Brain pericyte (primary cell): ENCODE measurements at places on chromosomes 11 and 22.

DNA sequence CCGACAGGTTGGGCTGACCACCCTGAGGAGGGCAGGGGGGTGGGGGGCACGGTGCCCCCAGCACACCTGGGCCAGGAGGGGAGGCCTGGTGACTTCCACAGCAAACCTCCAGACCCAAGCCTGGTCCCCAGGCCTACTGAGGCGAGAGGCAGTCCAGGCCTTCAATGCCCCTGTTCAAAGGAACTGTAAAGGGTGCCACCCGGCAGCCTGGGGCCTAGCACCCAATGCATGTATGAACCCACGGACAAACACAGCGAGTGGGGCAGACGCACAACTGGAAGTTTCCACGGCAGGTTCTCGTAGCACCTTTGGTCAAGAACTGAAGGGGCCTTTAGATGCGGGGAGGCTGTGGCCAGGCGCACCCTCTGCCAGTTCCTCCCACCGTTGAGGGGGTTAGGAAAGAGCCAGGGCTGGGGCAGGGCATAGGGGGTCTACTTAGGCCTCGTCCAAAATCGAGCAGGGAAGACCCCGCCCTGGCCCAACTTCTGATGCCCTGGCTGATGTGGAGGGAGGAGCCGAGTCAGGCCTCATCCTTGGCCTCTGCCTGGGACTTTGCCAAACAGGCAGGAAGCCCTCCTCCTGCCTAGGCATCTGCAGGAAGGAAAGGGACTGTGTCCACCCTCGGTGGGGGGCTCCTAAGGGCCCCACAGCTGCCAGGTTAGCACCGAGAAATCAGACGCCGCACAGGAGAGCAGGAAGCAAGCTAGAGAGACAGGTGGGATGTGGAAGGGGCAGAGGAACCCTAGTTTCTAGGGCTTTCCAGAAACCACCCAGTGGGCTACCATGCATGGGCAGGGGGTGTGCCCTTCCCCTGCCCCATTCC, 6.6 kb downstream of the CBX6 start:
- DNase-seq = no peak

GRCh38 chr11:66800720-66801428, 42.4 kb upstream of the RCE1 start:
- no peak for DNase-seq

DNA sequence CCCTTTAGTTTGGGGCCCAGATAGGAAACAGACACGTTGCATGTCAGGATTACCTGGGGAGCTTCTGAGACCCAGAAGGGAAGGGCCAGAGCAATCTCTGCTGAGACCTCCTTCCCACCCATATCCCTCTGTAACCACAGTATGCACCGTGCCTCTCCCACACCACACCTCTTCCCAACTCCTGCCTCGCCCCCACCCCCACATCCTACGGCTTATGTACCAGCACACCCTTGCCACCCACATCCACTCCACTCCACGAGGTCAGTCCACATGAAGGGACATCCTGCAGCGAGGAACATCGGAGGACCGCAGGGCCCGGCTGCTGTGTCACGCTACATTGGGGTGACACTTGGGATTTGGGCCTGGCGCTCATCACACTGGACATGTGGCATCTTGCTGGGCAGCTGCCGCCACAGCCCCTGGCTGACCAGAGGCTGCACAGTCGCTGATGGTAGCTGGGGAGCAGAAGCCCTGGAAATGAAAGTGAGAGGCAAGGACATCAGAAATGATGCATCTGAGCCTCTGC, 118.3 kb upstream of the LMO1 start:
- no peak for DNase-seq

DNA sequence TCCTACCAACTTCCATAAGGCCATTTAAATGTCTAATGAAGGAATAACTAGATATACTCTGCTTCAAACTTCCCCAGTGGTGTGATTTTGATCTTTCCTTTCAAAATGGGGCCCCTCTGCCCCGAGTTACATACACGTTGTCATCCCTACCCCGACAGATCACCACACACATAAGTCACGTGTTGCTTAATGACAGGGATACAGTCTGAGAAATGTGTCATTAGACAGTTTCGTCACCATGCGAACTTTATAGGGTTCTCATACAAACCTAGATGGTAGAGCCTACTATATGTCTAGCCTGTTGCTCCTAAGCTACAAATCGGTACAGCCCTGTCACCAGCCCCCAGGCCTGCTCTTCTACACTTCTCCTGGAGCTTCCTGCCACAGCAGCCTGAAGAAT, 49.8 kb upstream of the SCUBE2 start:
- DNase-seq = no peak

GRCh38 chr22:44962741-44963454, 46.9 kb downstream of the PHF21B start:
- DNase-seq = no peak

DNA sequence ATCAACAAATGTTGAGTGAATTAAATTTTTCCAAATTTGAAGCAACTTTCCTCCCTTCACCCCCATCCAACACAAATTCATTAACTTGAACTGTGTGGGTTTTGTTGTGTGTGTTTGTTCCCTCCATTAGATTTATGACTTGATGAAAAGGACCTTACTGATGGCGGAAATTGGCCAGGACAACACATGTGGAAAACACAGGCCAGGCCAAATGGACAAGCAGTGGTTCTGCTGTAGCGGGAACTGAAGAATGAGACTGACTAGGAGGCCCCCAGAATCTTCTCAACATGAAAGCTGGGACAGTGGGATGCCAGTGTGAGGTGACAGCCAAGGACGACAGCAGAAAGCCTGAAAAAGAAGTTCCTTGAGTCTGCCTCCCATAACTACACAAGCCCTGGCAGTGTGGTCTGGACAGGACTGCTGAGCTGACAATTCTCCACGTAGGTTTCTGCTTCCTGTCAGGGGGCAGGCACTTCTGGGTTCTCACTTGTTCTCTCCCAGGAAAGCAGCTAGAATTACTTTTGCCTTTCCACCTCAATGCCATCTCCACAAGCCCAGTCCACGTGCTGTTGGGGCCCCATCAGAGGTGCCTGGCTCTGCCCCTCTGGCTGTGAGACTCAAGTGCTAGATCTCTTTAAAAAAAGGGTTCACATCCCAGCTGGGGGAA, 94.3 kb downstream of the ETS1 start:
- DNase-seq = no peak

- DNase-seq = no peak
These were observed 23.1 kb upstream of the CHST1 start for GRCh38 chr11:45688472-45689033.

GRCh38 chr11:65525546-65526480, 930 bp downstream of the SCYL1 start:
- no peak for DNase-seq

- DNase-seq = no peak
These were observed 4.6 kb upstream of the CD6 start for GRCh38 chr11:60966890-60967289.

- DNase-seq = no peak
These were observed 172.0 kb upstream of the CADM1 start for GRCh38 chr11:115676206-115676605.

- DNase-seq = no peak
These were observed 7.3 kb downstream of the TANGO2 start for GRCh38 chr22:20027966-20028854.

- DNase-seq = no peak
These were observed 56.3 kb upstream of the ADSL start for GRCh38 chr22:40289991-40290459.

DNA sequence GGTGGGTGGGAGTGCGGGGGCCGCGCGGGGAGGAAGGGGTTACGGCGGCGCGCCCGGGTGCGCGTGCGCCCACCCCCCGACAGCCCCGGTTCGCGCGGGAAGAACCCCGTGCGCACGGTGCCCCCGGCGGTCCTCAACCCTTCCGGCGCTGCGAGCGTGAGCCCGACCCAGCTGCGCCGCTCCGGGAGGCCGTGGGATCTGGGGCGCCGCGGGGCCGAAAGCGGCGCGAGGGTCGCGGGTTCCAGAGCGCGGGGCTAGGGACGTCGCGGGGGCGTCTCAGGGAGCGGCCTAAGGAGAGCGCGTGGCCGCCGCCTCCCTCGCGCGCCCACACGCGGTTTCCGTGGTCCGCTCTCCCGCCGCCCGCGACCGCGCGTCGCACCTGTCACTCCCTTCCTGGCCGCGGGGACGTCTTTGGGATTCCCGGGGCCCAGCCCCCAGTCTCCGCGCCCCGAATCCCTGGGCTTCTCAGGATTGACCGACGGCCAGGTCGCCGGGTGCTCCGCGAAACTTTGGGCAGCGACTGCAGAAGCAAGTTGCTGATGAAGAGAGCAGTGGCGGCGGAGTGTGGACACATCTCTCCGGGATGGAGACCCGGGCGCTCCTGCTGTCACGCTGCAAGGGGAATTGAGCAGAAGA, 582 bp downstream of the SREBF2 start:
- no peak for DNase-seq
